GDM1 (cell line): ENCODE measurements at places on chromosomes 16 and 17.

DNA sequence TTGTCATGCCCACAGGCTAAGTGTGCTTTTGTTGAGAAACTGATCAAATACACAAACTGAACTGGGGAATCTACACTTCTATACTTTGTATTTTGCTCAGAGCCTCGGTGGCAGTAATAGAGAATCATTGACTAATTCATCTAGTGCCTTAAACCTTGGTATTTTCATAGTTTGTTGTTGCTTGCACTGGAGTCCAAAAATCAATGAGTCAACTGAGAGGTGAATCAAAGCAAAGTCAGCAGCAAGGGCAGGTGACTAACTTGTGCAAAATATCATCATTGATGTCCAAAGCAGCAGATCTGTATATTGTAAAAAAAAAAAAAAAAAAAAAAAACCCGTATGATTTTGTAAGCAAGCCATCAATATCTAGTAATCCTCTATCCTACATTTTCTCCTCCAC, 296.4 kb downstream of the MAP2K6 start:
- DNase-seq: no peak

DNA sequence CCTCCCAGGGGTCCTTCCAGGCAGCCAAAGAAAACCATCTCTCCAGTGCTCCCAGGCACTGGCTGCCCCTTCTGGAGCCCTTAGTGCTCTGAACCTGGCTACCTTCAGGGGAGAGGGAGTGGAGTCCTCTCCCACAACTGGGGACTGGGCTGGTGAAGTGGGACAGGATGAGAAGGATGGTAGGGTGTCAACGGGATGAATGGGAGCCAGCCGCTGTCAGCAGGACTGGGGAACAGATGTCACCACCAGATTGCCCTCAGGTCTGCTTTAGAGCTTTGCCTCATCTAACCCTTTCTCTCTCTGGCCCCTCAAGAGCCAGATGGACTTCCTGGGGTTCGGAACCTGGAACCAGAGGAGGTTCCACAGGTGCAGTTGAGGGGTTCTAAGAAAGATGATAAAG, 488 bp upstream of the SEBOX start:
- DNase-seq: no peak

- DNase-seq: no peak
These were observed 29.4 kb downstream of the CACNA1H start for GRCh38 chr16:1182316-1182671.

GRCh38 chr17:77618731-77619130, 339.8 kb upstream of the TNRC6C start:
- no peak for DNase-seq

DNA sequence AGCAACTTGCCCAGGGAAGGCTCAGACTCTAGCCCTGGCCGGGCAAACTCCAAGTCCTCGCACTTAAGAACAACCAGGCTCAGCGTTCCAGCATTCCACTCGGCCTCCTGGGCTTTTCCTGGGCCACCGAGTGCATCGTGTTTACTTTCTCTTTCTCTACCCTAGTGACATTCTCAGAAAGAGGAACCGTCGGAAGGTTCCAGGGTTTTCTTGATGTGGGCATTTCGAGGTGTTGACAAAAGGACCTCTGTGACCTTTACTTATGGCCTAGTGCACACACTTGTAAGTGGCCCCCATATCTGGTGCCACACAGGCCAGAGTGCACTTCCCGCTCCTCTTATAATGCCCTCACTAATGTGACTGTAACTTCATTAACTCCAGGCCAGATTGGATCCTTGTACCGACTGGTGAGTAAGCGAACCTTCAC, 3.1 kb upstream of the BANP start:
- DNase-seq: no peak

DNA sequence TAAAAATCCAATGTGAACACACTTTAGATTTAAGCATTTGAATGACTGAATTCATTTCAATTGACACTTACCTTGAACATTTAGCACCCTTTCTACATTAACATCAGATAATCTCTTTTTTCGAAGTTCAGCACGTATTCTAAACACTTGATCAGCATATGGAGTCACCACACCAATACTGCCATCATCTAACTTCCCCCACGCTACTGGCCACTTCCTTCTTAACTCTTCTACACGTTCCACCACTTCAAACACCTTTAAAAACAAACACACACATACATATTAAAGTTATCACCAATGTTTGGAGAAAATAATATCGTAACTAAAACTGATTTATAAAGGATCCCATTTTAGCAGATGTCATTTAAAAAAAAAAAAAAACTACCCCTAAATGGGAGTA, 93.5 kb downstream of the CACNG1 start:
- no peak for DNase-seq

DNA sequence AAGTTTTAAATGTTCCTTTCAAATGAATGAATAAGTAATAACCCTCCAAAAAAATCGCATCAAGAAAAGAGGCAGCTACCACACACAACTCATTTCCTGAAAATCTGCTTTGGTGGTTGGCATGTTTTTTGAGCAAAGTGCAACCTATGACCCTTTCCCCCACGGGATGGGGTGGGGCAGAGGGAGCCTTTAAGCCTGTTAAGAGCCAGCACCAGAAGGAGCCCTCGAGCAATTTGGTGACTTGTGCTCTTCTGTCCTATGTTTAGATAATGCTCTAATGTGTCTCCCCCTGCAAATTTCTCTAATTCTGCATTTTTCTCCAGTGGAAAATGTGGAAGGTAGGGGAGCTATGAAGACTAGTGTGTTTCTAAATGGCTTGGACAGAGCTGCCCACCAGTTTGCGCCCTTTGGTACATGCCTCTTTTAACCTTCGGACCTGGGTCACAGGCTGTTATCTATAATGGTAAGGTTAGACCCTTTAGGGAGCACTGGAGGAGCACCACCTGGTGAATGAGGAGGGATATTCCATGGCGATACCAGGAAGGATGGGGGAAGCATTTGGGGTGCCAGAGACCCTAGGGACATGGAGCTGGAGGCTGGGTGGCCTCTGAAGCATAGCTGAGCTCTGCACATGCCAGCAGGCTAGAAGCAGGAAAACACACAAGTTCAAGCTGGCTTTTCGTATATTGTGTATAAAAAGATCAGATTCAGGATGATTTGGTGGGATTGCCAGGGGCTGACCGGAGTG, 1.6 kb downstream of the PYCARD start:
- peak; percentile 45 for DNase-seq

- DNase-seq: no peak
These were observed 17.4 kb downstream of the CDIPT start for GRCh38 chr16:29845656-29846055.

DNA sequence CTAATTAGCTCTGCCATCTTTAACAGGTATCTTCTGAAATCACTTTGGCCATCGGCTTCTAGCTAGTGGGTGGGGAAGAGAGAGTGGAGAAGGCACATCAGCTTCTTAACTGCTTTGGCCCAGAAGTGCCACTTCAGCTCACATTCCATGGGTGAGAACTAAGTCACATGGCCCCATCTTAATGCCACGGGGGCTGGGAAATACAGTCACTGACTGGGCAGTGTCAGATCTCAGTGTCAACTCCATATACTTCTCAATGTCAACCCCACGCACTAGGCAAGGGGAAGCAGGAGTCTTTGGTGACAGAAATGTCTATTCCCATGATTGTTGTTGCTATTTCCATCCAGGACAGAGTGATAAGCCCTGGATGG, 29.4 kb downstream of the CCR7 start:
- DNase-seq: no peak

- DNase-seq: peak; percentile 17
These were observed 26.8 kb upstream of the MTMR4 start for GRCh38 chr17:58541249-58541648.

DNA sequence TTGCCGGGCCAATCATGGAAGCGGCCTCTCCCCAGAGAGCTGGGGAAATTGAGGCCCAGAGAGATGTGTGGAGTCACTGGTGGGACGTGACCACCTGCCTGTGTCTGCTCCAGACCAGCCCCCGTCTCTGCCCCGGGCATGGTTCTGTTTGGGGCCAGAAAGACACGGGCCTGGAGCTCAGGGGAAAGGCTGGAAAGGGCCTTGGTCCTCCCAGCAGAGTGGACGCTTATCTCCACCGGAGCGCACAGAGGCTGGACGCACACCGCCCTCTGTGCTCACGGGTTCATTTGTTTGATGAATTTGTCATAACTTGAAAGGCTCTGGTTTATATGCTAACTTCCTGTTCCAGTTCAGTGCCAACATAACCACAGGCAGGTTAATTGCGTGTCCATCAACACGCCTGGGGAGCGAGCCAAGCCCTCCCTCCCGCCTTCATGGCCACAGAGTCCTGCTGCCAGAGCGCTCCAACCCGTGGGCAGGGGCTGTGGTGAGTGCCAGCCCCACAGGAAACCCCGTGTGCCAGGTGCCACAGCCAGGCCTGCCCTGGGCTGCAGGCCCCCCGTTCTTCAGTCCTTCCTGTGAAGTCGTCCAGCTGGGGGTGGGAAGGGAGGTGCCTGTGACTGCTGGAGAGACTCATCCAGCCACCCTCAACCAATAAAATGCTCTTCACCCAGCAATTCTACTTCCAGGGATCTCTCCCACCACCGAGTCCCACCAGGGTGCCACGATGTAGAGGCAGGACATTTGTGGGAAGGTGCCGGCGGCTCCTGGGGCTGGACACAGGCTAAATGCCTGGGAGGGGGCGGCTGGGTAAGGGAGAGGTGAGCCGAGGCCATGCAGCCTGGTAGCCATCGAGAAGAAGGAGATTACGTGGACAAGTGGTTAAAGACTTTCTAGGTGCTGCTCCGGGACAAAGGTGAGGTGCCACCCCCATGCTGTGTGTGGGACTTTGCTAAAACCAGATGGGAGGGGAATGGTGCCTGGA, 29.4 kb upstream of the BAHCC1 start:
- peak; percentile 36 for DNase-seq

DNA sequence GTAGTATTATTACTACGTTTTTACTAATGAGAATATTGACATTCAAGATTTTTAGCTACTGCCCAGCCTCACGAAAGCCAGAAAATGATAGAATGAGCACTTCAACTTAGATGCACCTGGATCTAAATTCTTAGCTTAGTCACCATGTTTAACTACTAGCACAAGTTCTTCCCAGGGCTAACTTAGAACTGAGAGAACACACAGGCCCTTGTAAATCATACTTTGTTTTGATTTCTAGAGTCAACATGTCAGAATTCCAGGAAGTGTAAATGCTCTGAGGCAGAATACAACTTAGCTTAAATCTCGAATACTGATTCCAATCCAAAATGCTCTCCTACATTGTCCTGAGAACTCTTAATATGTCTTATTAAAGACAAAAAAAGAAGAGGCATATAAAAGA, 6.8 kb upstream of the ACSM1 start:
- DNase-seq: no peak

DNA sequence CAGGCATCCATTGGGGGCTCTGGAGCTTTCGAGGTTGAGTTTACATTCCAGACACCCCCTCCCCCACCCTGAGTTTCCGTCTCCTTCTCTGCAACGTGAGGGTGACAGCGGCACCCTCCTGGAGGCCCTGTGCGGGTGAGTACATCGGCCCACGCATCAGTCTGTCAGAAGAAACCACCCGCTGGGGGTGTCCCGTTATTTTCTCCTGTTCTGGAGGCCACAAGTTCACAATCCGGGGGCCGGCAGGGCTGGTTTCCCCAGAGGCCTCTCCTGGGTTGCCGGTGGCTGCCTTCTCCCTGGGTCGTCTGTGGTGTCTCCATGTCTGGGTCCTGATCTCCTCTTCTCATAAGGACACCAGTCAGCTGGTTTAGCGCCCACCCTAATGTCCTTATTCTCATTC, 35.7 kb downstream of the GSE1 start:
- no peak for DNase-seq

GRCh38 chr17:58089111-58089510, 5.9 kb downstream of the DYNLL2 start:
- DNase-seq: no peak

DNA sequence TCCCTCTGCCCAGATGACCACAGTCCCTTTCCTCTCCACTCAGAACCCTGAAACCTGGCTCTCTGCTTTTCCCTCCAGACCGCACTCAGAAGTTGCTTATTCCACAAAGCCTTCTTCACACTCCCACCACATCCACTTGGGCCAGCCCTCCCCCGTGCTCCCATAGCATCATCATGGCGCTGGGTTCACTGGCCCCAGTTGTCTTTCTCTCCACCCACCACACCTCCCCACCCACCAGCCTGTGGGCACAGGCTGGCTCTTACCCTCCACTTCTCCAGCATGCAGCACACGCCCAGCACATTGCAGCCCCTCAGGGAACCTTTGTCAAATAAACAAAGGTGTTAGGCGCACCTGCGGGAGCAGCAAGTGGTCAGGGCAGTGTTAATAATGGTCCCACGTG, 130.0 kb downstream of the KATNIP start:
- no peak for DNase-seq
